ENCODE measurements at places on chromosomes 1 and 21.
A peak's percentile ranks its signal among the peaks of the same experiment; 100 is the strongest.

DNA sequence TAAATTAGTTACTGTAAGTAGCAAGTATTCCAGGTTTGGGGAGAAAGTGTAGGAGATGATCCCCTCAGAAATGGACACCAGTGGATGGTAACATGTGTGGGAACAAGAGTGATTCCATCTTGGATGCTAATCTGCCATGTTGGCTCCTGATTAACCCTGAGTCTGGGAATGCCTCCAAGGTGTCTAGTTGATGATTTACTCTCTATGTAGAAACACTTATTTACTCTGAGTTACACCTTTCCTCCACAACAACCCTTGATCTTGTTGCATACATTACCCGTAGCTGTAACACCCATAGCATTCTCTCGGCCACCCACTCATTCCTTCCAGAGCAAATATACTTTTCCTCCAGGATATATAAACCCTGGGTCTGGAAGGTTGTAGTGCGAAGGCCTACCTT is 315.9 kb upstream of the GREM2 start:
- DNase-seq, result no peak

- no peak for DNase-seq
Measured at GRCh38 chr1:67713057-67713846, 28.3 kb downstream of the GADD45A start.

GRCh38 chr1:102420034-102420433 is 423.3 kb upstream of the OLFM3 start:
- no peak for DNase-seq

- peak; percentile 36 for DNase-seq
Measured at GRCh38 chr1:155392898-155393411, 72.3 kb downstream of the RUSC1 start.

- DNase-seq, result peak; percentile 72
Measured at GRCh38 chr1:244341455-244342450, 110.0 kb downstream of the ADSS2 start.

DNA sequence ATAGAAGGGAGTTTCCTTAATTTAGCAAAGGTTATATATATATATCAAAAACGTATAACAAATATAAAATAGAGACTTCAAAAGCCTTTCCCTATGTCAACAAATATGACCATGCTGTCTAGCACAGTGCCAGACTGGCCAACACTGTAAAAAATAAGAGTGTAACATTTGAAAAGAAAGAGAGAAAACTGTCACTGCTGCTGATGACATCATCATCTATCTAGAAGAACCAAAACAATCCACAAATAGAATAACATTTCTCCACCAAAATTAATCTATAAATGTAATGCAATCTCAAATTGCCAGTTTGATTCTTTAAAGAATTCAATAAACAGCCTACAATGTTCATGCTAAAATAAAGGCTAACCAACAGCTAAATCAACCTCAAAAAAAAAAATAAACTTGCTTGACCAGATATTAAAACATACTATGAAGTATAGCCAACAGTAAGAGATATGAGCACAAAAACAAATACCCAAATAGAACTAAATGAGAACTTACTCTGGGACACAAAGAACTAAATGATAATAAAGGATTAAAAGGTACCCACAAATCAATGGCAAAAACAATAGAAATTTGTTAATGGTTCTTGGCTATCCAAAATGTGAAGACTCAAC is 50.2 kb downstream of the ENAH start:
- DNase-seq, result no peak

- DNase-seq, result peak; percentile 50
Measured at GRCh38 chr1:171081763-171082201, 8.9 kb upstream of the FMO3 start.

GRCh38 chr1:167081594-167082156 is 8.5 kb downstream of the GPA33 start:
- DNase-seq, result no peak

GRCh38 chr1:234579967-234580366 is 30.0 kb downstream of the IRF2BP2 start:
- no peak for DNase-seq

DNA sequence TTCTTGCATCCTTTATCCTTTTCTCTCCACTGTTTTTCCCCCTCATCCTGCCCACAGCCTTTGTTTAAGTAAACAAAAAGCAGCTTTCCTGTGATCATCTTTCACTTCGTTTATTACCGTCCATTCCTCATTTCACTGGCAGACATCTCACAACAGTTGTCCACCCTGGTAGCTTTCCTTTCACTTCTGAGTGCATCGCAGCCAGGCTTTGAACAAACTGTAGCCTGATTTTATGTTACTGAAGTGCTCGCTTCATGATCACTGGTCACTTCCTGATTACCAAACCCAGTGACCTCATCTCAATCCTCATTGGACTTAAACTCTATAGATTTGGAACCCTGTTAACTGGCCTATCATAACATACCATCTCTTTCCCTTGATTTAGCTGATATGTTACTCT is 67.7 kb downstream of the SDCCAG8 start:
- DNase-seq, result no peak

- DNase-seq, result no peak
Measured at GRCh38 chr1:168227620-168228019, 1.8 kb downstream of the SFT2D2 start.

- DNase-seq, result no peak
Measured at GRCh38 chr1:201697174-201697573, 131.8 kb upstream of the IPO9 start.

DNA sequence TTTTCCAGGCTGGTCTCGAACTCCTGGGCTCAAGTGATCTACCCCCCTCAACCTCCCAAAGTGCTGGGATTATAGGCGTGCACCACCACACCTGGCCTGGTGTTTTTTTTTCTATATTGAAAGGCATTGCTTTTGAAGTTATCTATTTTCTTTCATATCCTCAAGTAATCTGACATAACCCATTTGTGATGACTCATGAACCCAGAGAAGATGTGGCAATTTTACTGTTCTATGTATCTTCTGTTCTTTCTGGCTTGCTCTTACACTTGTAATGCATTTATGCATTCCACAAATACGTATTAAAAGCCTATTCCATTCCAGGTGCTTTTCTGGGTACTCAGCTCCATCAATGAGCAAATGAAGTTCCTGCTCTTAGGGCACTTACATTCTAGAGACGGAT is 29.9 kb upstream of the ERRFI1 start:
- DNase-seq, result no peak

DNA sequence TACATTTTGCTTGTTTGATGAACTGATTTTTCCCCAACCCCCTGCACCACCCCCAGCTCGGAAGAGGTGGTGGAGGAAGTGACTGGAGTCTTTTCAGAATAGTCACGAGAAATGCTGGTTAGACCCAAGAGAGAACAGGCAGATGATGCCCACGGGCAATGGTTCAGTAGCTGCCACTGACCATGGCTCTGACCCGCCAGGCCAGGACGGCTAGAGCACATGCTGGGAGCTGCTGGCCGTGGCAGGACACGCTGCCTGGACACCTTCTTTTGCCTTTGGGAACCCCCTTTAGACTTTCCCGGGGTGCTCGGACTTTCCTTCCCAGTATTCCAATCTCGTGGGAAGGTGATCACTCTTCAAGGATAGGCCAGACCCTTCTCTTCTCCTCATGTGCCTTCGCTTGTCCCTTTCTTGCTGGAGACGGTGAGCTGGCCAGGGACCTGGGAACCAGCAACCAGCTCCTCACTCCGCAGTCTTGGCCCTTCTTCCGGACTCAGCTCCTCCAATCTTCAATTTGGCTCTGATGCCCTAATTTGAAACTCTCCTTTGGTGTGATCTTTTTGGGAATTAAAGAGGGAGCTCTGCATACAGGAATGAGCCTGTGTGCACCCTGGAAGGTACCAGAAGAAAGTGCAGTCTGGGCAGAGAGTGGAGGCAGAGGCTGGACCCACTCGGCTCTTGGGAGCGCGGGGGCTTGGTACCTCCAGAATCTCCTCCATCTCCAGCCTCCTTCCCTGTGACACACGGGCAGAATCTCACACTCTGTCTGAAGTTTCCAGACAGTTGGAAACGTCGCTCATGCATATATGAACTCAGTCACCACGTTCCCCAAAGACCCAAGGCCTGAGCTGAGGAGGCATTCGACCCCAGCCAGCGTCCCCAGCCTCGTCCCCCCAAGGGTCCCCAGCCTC is 4.0 kb upstream of the PDE9A start:
- DNase-seq, result no peak

All from globus pallidus (tissue), 1 donor.